ENCODE measurements at places on chromosomes 2 and 18.

- DNase-seq, result no peak
Observed at GRCh38 chr2:142425551-142425950, 294.7 kb upstream of the LRP1B start.

DNA sequence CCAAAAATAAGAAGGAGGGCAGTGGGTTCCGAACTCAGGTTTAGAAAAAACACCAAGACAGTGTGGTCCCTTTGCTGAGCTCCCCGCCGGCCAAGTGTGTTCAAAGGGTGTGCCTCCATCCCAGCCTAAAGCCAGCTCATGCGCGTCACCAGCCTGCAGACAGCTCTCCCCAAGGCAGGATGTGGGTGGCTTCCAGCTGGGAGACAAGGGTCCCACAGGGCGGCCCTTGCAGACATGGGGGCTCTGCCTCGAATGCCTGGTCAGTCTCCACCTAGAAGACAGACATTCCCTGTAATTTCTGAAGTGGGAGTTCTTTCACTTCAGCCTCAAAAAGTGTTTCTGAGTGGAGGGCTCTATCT lies 135.8 kb upstream of the GPC1 start:
- DNase-seq, result no peak

DNA sequence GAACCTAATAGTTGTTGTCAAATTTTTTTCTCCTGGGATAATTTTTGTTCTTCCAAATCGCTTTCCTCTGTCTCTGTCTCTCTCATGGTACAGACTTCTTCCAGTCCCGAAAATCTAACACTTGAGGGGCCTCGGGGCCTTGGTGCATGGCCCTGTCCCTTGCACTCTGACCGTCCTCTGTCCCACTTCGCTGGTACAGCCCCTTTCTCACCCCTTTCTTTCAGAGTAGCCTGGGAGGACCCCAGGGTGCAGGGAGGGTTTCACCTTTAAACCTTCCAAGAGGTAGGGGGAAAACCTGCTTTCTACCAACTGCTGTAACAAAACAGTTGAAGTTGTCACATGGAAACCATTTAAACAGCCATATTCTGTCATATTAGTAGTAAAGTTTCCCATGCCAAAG lies 22.2 kb upstream of the FAHD2A start:
- no peak for DNase-seq

GRCh38 chr18:62877411-62878221 lies 162.3 kb downstream of the PHLPP1 start:
- DNase-seq, result no peak

DNA sequence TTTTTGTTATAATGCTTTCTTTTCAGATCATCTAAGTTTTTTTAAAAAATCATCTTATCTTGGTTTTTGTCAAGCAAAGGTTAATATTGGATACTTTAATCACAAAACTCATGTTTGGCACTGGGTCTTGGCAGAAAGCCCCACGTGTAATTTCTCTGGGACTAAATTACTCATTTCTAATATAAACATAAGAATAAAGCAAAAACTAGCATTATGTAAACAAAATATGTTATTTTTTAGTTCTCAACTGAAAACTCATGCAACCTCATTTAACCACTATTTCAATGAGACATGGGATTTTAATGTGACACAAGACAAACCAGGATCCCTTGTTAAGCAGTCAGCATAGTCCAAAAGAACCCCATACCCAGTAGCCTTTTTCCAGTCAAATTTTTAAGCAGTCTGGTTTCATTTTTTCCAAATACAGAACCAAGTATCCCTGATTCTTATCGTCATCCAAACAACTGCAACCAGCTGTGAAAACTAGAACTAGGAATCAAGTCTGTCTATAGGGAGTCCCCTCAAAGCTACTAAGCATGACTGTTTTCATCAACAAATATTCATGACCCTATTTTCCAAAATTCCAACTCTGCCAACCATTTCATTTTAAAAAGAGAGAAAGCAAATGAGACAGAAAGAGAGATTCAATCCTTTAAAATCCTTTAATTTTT lies 27.1 kb downstream of the PID1 start:
- no peak for DNase-seq

DNA sequence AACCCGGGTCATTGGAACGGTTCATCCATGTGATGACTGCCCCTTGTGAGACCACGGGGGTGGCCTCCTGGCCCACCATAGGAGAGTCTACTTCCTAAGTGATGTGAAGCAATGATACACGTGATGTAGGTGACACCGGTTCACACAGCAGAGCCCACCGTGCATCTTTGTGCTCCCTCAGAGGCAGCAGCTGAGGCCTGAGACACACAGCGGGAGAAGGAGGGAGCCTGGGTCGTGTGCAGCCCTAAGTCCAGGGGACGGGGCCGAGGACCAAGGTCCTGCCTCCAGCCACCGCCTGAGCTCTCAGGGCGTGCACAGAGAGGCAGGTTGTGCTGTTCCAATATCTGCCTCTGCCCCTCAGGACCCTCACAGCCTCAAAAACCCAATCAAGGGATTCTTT lies 377.2 kb upstream of the SALL3 start:
- no peak for DNase-seq

DNA sequence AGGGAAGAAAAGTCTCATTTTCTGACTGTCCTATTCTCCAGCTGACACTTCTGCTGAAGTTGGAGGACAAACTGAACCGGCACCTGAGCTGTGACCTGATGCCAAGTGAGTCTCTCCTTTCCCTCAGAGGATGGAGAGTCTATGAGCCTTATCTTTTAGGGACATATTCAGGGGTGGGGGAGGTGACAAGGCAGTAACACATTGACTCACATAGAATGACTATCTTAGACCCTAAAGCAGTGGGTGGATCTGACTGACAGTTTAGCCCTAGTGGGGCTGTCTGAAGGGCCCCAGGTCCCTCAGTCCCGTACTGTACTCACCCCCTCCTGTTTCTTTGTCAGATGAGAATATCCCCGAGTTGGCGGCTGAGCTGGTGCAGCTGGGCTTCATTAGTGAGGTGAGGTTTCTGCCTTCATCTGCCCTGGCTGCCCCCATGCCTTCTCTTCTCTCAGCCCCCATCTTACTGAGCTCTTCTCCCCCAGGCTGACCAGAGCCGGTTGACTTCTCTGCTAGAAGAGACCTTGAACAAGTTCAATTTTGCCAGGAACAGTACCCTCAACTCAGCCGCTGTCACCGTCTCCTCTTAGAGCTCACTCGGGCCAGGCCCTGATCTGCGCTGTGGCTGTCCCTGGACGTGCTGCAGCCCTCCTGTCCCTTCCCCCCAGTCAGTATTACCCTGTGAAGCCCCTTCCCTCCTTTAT lies 805 bp upstream of the KRTCAP3 start:
- no peak for DNase-seq

GRCh38 chr2:61715506-61715905 lies 138.4 kb downstream of the FAM161A start:
- no peak for DNase-seq

- no peak for DNase-seq
Observed at GRCh38 chr2:176094349-176094748, 1.8 kb downstream of the HOXD13 start.

DNA sequence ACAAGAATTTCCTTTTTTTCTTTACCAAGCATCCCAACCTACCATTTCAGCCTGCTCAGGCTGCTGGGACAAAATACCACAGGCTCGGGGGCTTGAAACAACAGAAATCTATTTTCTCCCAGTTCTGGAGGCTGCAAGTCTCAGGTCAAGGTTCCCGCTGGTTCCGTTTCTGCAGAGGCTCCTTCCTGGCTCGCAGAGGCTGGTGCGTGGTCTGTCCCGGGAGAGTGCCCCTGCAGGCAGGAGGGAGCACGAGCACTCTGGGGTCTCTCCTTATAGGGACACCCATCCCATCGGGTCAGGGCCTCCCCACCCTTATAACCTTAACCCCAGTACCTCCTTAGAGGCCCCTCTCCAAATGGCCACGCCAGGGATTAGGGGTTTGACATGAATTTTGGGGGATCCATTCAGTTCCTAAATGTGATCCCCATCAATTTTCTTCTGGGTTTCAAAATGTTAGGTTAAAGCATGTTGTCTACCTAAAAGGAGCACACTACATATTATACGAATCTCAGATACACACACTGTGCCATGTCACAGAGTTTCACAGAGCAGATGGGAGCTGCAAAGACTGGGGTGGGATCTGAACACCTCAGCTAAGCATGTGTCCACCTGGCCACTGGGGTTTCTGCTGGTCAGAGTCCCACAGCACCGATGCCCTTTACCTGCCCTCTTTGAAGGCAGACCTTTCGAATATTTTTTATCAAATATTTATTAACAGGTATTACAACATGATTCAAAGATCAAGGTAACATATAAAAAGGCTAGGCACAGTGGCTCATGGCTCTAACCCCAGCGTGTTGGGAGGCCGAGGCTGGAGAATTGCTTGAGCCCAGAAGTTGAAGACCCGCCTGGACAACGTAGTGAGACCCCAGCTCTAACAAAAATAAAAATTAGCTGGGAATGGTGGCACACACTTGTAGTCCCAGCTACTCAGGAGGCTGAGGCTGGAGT lies 17.6 kb upstream of the ADI1 start:
- no peak for DNase-seq

DNA sequence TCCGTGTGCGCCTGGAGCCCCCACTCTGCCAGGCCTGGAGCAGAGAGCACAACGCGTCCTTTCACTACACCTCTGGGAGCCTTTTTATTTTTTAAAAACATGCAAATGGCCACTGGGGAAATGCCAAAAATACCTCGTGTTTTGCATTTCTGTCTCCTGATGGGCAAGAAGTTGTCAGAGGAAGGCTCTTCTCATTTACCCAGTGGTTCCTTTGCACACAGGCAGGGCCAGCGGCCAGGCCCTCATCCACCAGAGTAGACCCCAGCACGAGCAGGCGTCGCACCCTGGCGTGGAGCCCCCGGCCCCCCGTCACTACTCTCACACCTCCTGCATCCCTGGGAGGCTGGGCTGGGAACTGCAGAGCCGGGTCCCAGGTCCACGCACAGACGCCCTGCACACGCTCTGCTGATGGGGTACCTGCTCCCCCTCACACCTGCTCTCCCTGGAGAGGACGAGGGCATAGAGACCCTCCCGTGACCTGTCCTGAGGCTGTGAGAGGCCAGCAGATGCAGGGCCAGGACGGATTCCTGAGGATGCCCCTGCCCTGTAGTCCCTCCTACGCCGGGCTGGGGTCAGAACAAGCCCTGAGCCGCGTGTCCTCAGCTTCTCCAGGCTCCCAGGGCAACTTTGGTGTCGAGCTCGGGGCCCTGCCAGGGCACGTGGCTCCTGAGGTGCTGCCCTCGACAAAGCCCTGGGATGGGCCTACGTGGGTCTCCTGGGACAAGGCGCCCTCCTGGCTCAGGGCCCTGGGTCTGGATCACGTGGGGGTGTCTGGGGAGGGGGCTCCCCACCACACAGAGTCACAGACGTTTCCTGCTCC lies 65.0 kb downstream of the NFATC1 start:
- DNase-seq, result no peak

DNA sequence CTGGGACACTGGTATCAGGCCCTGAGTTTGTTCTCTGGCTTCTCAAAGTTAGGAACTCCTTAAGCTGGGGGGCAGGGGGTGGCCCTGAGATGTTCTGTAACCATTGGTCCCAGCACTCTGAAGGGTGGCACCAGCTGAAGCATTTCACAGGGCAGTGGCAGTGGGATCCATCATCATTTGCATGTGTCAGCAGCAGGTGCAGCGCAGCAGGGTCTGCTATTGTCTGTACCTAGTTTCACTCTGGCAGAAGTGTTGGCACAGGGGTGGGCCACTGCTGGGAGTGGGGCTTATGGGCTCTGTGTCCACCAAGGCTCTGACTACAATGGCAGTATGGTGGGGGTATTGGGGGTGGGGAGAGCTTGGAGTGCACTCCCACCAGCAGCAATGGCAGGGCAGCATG lies 460.4 kb upstream of the ZNF804A start:
- DNase-seq, result no peak

DNA sequence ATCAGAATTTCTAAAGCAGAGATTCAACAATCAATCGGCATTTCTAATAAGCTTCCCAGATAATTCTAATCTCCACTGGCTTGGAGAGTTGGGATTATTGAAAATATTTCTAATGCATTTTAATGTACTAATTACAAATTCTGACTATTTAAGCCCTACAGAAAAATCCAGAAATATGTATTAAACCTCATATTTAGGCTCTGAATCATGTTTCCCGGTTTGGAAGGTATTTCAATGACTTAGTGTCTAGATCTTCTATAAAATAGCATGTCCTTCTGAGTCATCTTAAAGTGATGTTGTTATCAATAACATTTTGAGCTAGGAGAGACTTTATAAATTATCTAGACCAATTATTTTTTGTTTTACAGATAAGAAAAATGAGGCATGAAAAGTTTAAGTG lies 258.8 kb upstream of the NRXN1 start:
- no peak for DNase-seq

DNA sequence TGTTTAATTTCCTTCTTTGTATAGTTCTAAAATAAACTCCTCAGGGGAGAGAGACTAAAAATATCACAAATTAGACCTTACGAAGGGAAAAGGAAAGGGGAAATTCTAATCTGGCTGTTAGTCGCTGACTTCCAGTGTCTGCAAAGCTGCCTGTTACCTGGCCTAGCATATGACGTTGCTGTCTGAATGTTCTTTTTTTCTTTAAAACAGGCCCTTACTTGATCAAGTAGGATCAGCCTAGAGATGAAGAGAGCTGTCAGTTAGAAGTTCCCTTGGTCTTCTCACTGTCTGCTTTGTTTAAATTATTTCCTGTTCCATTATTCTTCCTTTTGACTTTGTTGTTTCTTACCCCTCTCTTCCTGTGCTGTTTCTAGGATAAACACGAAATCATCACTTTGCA lies 11.2 kb downstream of the NCK2 start:
- no peak for DNase-seq

DNA sequence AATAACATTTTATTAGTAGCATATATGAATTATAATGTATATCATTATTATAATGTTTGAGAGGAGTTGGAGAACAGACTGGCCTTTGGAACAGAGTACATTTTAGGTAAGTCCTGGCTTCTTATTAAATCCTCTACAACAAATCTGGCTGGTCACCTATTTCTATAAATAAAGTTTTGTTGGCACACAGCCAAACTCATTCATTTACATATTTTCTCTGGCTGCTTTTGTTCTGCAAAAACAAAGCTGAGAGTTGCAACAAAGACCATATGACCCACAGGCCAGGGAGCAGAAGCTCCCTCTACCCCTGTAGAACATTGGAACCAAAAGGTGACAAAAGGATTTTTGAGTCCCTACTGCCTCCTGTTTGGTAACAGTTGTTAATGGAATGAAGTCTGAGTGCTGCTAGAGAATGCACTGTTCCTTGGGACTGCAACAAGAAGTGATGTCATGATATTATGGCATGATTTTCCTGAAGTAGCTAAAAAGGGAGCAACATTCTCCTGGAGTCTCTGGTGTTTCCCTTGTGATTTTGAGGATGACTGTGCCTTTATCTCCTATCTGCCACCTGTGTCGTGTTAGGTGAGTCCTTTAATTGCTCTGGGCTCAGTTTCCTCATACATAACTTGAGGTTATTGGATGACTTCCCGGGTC lies 22.0 kb upstream of the SP9 start:
- no peak for DNase-seq

DNA sequence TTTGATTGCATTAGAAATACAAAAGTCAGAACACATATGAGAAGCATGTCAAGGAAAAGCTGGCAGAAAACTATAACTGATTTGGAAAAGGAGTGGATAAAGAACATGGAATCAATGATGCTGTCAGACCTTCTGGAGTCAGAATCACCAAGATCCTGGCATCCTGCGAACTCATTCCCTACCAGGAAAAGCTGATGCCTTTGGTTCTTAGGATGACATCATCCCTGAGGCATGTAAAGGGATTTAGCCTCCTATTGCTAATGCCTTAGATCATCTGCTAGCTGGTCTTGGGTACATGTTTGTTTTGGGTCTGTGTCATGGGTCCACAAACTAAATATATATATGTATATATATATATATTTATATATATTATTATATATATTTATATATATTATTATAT lies 680.7 kb downstream of the EPHA4 start:
- no peak for DNase-seq
